ENCODE measurements at places on chromosomes 11 and 22.

DNA sequence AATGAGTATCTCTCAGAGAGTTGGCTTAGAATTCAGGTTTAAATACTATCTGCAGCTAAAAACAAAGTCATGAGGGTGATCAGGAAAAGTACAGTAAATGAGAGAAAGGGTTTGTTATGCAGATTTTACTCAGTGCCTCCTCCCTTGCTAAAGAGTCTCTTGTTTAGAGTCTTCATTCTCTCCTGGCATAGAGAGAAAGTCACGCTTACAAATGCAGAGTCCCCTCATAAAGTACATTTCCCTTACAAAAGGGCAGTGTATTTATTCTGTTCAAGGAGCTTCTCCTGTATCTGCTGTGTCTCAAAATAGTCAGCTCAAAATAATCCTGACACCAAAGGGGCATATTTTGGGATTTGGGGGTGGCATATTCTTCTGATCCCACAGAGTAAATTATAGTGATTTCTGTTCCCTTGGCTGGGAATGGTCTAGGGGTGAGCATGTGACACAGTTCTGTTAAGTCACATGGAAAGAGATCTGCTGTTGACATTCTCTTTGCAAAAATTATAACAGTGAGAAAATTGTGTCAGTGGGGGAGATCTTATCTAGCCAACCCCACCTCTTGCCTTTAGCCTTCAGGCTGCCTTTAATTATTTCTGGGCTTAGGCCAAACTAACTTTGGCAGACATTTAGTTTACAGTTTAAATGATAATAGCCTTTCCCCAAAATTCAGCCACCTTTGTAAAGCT lies 102.9 kb downstream of the MTNR1B start:
- DNase-seq: no peak

- no peak for DNase-seq
Measured at GRCh38 chr22:38867124-38867455, 4.9 kb downstream of the CBX6 start.

GRCh38 chr11:123640677-123641494 lies 13.5 kb downstream of the SCN3B start:
- no peak for DNase-seq

- no peak for DNase-seq
Measured at GRCh38 chr11:94376841-94377240, 24.4 kb downstream of the GPR83 start.

- DNase-seq: no peak
Measured at GRCh38 chr11:115182282-115182955, 321.8 kb downstream of the CADM1 start.

DNA sequence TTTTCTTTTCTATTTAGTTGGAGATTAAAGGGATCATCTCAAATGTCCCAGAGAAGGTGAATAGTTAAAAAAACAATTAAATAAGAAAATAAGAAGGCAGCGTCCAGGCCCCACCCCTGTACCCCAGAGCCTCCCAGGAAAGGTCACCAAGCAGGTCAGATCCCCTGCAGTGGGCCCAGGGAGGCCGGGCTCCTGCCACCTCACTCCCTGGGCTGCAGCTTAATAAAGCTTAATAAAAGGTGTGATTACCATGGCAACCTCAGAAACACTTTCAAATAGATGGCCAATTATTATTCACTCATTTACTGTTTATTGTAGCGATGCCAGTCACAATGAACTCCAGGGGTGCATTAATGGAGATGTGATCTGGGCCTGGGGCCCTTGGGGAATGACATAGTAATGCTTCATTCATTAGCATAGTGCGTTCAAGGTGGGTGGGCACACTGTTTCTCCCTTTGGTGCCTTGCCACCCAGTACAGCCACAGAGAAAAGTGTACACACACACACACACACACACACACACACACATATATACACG lies 386.2 kb downstream of the CADM1 start:
- no peak for DNase-seq

- DNase-seq: no peak
Measured at GRCh38 chr11:117870103-117870952, 6.1 kb downstream of the FXYD6 start.

DNA sequence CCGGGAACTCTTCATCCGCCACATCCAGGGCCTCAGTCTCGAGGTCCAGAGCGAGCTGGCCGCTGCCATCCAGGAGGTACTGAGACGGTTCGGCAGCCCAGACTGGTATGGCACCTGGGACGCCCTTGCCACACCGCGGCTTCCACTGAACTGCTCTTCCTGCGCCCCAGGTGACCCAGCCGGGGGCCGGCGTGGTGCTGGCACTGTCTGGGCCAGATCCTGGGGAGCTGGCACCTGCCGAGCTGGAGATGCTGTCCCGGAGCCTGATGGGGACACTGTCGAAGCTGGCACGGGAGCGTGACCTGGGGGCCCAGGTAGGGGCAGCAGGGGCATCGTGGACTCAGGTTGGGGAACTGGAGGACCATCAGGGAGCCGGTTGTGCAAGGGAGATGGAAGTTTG lies 1.4 kb downstream of the CCDC88B start:
- DNase-seq: no peak

- DNase-seq: no peak
Measured at GRCh38 chr11:130571947-130572584, 123.6 kb downstream of the ADAMTS15 start.

DNA sequence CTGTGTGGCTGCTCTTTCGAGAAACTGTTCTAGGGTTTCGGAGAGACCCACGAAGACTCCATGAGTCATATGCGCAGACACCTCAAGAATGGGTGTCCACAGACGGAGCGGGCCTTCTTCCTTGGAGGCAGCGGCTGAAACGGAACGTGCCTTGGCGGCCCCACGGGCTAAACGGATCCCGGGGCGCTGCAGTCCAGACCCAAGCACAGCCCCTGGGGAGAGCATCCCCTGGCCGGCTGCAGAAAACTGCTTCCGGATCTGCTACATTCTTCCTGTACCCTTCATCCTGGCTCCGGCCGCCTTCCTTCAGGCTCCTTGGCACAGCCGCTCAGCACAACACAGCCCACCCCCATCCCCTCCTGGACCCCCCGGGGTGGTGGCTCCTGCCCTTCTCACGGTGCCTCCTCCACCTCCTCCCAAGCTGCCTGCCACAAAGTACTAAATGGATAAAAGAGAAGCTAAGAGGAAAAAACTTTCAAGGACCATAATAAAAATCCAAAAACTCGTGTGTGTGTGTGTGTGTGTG lies 25.4 kb downstream of the CPT1A start:
- no peak for DNase-seq
